Effector CD4-positive, alpha-beta T cell (primary cell): ENCODE measurements at places on chromosomes 13 and 19.
A peak's percentile ranks its signal among the peaks of the same experiment; 100 is the strongest.

DNA sequence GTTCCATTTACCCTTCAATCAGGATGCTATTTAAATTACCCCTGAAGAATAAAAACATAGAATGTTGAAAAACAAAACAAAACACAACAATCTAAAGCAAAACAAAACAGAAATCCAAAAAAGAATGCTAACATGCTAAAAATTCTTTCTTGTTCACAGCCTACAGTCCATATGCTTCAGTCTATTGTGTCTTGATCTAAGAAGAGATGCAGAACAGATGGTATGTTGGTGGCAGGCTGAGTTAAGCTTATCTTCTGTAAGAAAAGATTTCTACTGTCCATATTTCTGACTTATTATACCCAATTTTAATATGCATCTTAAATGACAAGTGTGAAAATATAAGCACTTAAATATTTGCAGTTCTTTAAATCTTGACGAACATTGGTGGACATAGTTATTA lies 356.1 kb upstream of the SLITRK1 start:
- DNase-seq = no peak

GRCh38 chr19:15453091-15453578 lies 3.4 kb upstream of the WIZ start:
- no peak for DNase-seq

DNA sequence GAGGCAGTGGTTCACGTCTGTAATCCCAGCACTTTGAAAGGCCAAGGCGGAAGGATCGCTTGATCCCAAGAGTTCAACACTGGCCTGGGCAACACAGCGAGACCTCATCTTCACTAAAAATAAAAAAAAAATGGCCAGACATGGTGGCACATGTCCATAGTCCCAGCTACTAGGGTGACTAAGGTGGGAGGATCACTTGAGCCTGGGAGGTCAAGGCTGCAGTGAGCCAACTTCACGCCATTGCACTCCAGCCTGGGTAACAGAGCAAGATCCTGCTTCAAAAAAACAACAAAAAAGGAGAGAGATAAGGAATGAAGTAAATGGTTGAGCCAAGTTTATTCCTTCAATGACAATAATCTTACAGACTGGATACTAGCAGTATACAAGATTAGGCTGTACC lies 21.3 kb downstream of the TBC1D4 start:
- DNase-seq = no peak

DNA sequence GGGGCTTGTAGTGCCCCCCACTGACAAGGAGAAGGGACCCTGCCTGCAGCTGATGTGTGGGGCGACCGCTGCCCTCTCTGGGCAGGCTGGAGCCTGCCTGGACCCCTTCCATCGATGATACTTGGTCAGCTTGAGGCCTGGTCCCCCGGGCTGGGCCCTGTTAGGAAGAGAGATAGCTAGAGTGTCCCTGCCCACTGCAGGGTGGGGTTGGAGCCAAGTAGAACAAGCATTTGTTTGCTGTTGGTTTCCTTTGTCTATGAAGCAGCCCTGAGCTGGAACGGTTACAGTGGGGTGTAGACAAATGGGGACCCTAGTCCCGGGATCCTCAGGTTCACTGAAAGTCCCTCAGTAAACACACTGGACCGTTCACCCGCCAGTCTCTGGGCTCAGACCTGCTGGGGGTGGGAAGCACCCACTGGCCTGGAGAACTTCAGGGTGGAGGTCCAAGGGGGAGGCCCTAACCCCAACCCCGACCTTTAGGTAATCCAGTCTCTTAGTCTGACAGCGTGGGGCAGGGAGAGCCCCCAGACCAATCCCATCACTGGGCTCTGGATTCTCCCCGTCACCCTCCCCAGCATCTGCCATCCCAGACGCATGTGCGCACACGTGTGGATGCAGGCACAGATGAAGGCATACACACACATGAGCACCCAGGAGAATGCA lies 204.8 kb upstream of the ZNF536 start:
- DNase-seq = no peak

- no peak for DNase-seq
Measured at GRCh38 chr13:94667190-94667589, 45.2 kb downstream of the SOX21 start.

GRCh38 chr13:40980461-40980860 lies 38.7 kb downstream of the ELF1 start:
- DNase-seq = peak; percentile 13

DNA sequence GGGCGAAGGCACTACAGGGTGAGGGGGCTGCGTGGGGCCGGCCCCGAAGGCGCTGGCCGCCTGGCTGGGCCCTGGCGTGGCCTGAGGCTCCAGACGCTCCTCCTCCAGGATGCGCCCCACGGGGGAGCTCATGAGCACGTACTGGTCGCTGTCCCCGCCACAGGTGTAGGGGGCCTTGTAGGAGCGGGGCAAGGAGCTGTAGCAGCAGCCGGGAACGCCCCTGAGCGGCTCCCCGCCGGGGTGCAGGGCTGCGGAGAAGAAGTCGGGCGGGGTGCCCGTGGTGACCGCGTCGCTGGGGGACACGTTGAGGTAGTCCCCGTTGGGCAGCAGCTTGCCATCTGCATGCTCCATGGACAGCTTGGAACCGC lies 3.0 kb downstream of the IRS2 start:
- DNase-seq = no peak

GRCh38 chr13:91369441-91369831 lies 21.9 kb downstream of the MIR17HG start:
- DNase-seq = no peak

DNA sequence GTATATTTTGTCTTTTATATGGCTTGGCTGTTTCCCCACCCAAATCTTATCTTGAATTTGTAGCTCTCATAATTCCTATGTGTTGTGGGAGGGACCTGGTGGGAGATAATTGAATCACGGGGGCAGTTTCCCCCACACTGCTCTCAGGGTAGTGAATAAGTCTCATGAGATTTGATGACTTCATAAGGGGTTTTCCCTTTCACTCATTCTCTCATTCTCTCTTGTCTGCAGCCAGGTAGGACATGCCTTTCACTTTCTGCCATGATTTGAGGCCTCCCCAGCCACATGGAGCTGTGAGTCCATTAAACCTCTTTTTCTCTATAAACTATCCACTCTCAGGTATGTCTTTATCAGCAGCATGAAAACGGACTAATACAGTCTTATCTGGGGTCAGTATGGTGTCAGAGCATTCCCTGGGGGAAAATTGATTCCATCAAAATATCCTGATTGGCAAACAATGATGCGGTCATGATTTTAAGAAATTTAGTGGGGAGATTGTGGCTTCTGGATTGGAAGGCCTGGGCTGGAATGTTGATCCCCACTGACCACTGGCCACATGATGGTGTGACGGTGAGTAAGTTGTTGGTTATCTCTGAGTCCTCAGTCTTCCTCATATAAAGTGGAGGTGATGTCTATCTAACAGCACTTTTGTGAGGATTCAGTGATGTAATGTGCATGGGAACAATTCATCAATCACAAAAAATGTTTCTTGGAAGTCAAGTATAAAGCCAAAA lies 27.5 kb upstream of the ANKRD10 start:
- no peak for DNase-seq

GRCh38 chr19:48118131-48118517 lies 7.5 kb upstream of the PLA2G4C start:
- DNase-seq = no peak

- DNase-seq = no peak
Measured at GRCh38 chr19:16077984-16078758, 1.9 kb downstream of the TPM4 start.

DNA sequence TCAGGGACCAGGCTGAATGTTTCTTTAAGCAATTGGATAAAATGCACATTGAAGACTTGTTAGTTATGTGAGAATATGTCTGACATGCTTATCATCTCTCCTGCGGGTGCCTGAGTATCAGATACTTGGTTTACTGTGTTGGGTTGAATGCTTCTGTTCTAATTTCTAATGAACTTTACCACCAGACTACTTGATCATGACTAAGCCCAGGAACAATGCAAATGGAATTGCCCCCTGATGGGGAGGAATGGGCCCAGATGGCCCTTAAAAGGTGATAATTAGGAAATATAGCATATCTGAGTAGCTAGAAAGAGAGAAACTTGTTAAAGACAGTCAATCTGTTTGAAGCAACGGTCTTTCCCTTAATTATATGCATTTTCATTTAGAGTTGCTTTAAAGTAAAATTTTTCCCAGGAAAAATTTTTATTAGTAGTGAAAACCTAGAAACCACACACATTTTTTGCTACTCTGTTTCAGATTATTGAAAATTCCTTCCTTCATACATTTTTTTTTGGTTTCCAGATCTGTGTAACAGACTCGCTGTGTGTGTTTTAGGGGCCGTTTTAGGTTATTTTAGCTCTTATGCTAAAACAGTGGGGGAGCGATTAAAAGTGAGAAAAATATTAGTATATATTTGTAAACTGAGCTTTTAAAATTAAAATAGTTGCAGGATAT lies 186.6 kb downstream of the TM9SF2 start:
- DNase-seq = no peak

- DNase-seq = no peak
Measured at GRCh38 chr13:105428811-105429210, 1106.7 kb downstream of the EFNB2 start.

- DNase-seq = no peak
Measured at GRCh38 chr19:45509692-45510015, 2.4 kb downstream of the VASP start.

GRCh38 chr13:93861818-93862217 lies 617.7 kb downstream of the DCT start:
- no peak for DNase-seq

GRCh38 chr19:40756502-40757110 lies 5.6 kb downstream of the SNRPA start:
- no peak for DNase-seq

DNA sequence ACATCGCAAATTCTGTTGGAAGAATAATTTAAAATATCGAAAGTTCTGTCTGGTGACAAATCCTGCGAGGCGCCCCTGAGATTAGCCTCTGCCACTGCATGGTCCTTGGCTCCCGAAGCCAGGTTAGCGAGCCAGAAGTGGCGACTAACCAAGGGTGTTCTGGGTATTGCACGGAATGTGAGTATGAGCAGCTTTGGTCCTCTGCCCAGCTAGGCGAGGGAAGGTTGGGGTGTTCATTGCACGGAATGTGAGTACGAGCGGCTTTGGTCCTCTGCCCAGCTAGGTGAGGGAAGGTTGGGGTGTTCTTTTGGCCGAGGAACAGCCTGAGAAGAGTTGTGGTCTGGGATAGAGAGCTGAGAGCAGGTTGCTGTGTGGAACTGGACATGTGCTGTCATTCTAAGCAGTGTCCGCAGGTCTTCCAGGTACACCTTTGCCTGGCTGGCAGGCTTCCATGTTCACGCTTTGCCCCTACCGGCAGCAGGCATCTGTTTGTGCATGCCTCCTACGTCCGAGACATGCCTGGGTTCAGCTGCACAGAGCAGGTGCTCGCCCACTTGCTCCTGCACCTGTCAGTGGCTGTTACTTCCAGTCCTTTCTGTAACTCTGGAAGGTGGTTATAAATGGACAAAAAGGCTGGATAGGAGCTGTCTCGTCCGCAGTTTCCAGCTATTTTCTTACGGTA lies 18.3 kb upstream of the TEX29 start:
- no peak for DNase-seq
